ENCODE measurements at places on chromosomes 12 and 14.

GRCh38 chr14:88683119-88683518 lies 109.6 kb downstream of the EML5 start:
- DNase-seq: no peak

GRCh38 chr14:54758041-54758440 lies 144.6 kb downstream of the GCH1 start:
- no peak for DNase-seq

GRCh38 chr14:91899806-91900205 lies 32.5 kb upstream of the TC2N start:
- DNase-seq: no peak

GRCh38 chr14:22977684-22978486 lies 4.5 kb downstream of the AJUBA start:
- DNase-seq: no peak

GRCh38 chr12:75998292-75999063 lies 33.1 kb downstream of the PHLDA1 start:
- DNase-seq: no peak

DNA sequence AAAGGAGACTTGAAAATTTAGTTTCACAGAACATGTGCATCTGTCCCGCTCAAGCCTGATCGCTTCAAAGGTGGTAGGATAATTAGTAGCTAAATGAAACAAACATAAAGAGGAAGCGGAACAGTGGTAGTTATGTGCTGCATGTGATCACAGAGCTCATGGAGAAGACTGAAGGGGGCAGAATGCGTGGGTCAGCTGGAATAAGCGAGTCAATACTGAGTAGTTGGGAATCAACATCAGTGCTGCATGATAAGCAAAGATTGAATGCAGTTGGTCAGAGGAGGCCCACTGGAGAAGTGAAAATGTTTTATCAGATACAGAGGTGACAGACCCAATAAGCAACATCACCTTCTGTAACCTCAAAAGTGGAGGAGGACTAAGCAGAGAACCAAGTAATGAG lies 95.1 kb upstream of the RFX4 start:
- DNase-seq: peak; percentile 3

GRCh38 chr12:120759591-120760348 lies 34.1 kb downstream of the ACADS start:
- DNase-seq: no peak

- no peak for DNase-seq
Observed at GRCh38 chr12:1502831-1503230, 91.5 kb downstream of the FBXL14 start.

GRCh38 chr12:28578361-28578760 lies 388.1 kb downstream of the CCDC91 start:
- no peak for DNase-seq

DNA sequence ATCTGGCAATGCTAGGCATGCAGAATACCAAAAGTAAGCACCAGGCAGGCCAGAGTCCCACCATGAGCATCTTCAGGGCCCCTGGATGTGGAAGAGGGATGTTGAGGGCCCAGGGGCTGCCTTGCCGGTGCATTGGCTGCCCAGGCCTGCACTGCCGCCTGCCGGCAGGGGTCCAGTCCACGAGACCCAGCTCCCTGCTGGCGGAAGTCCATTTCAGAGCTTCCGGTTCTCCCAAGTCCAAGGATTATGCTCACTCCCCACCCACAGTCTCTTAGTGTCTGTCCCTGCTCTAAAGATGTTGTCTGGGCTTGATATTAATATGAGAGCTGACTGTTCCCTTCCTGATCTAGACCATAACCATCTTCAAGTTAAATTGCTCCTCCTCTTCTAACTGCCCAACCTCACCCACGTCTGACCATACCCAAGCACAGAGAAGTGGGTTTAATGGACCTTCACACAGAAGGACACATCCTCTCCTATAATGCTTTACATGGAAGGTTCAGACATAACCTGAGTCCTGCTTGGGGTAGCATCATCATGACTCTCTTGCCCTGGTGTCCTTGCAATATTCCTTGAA lies 117.4 kb downstream of the DAD1 start:
- peak; percentile 88 for DNase-seq

GRCh38 chr12:74171478-74171909 lies 366.1 kb upstream of the ATXN7L3B start:
- no peak for DNase-seq

GRCh38 chr12:107372229-107372658 lies 278.9 kb upstream of the CRY1 start:
- peak; percentile 65 for DNase-seq

GRCh38 chr14:35406090-35406489 lies 1.5 kb upstream of the NFKBIA start:
- no peak for DNase-seq

DNA sequence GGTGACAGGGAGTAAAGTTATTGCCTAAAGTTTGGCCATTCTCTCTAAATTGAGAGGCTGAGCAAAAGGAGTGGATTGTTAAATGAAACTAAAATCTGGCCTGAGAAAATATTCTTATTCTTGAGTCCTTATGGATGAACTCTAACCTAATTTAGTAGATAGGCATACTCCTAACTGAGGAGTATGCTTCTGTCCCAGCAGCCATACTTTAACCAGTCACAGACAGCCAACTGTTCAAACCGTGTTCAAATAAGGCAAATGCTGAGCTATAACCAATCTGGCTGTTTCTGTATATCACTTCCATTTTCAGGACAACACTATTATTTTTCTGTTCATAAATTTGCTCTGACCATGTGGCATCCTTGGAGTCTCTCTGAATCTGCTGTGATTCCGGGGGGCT lies 75.9 kb upstream of the RERGL start:
- no peak for DNase-seq

DNA sequence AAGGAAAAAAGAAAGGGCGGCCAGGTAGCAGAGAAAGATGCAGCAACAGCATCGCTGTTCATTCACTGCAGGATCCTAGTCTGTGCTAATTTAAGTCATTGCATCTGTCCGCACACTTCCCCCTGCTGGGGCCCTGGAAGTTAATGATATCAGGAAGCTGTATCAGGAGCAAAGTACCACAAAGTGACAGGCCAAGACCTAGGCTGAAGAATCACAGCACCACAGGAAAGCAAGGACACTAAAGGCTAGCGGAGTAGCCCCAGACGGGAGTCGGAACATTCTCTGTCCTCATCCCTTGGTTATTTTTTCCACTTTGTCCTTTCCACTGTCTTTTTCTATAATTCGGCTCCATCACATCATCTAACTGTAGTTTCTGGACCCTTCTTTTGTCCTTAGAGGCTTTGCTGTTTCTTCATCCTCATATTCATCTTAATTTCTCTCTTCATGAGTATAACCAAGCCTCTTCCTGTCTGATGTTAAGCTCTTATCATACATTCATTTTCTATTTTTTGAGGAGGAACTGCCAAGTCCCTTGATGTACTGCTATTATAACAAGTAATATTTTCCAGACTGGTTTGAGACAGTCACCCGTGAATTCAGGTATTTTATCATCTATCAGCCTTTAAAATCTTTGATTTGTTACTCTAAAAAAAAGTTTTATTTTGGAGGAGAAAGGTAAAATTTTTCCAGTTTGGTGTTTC lies 28.3 kb downstream of the DUSP16 start:
- DNase-seq: peak; percentile 28

All from hematopoietic multipotent progenitor cell treated with erythropoietin and hydrocortisone succinate and interleukin-3 and kit ligand, for 4 days (in vitro differentiated cells).